ENCODE measurements at places on chromosomes 12 and 14.

DNA sequence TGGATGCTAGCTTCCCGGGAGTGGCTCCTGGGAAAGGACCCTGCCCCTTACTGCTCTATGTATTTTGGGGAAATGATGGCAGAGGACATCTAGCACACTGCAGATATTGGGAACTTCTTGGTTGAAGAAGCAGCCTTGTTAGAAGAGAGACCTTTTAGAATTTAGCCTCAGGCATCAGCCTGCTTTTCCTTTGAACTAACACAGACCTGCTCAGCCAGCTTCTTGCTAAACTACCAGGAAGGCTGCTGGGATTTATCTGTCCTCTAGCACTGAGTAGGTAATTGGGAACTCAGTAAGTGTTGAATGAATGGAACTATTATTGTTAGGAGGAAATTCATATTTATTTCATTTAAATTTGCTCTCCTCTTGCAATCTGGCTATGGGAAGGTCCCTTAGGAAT is 77.3 kb downstream of the DRAM1 start:
- no peak for DNase-seq

- DNase-seq = no peak
Observed at GRCh38 chr12:48954841-48955501, 2.3 kb downstream of the ARF3 start.

DNA sequence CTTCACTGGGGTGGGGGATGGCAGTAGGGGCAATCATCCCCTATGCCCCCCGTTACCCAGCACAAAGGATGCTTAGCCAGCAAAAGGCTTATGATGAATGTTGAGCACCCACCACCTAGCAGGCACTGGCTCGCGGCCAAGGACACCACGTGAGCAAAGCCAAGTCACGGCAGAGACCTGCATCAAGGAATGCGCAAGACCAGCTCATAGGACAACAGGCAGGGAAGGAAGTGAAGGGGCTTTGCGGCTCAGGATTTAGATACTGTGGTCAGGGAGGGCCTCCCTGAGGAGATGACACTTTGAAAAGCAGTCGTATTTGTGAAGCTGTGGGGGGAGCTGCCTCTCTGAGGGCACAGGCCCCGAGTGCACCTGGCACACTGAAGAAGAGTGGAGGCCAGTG is 32.8 kb downstream of the SH2B3 start:
- peak; percentile 38 for DNase-seq

DNA sequence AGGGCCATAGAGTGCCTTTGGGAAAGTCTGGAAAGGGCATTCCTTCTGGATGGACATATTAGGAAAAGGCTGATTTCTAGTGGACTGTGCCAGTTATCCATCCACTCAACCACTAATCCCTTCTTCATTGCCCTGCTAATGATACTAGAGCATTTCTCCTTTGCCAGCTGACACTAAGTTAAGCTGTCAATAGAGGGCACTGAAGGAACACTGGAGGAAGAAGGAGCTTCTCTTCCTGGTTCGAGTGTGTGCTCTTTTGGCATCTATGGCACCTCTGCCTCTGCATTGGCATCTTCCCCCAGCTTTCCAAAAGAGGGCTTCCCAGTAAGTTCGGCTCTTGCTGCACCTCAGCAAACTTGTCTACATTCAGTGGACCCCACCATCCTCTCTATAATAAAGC is 165.4 kb downstream of the DERA start:
- no peak for DNase-seq

GRCh38 chr14:78254911-78255461 is 84.8 kb downstream of the NRXN3 start:
- DNase-seq = no peak

GRCh38 chr12:124010687-124011086 is 37.7 kb downstream of the ZNF664 start:
- no peak for DNase-seq

- peak; percentile 2 for DNase-seq
Observed at GRCh38 chr14:55102141-55102621, 26.9 kb upstream of the LGALS3 start.

GRCh38 chr12:3593906-3594483 is 103.0 kb downstream of the PRMT8 start:
- DNase-seq = no peak

- no peak for DNase-seq
Observed at GRCh38 chr12:62998454-62998853, 63.5 kb upstream of the PPM1H start.

DNA sequence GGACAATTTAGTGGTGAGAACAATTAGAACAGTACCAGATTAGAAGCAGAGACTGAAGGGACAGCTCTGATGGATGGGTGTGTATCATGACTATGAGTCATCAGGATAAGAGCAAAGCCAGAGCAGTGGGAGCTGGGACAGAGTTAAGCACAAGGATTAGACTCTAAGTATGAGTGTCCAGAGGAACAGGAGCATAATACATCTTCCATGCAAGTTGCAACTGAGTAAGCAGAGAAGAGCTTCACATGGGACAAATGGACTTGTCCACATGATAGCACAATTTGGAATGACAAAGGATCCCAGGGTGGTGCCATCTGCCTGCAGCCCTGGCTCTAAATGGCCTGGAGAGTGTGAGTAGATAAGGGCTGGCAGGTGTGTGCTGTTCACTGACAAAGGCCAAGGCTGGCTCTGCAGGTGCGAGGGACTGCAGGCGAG is 226.4 kb upstream of the CAND1 start:
- DNase-seq = no peak

Measured in hypothalamus (tissue), 51 donors.